ENCODE measurements at places on chromosomes 2 and 18. TPM values are rescaled to one million over a fixed set of nuclear protein-coding genes. Genes with fewer than 3 reads are reported as not detected.

Gene SLC19A3
- 0.14 TPM for polyA plus RNA-seq

Gene RPRM
- polyA plus RNA-seq, result 0.35 TPM

Gene SUCLG1
- 115 TPM for polyA plus RNA-seq

Gene SP5
- polyA plus RNA-seq, result 0.43 TPM

Gene CYRIA
- polyA plus RNA-seq, result 0.47 TPM

Gene PDE11A
- not detected for polyA plus RNA-seq
